NK-92 treated with Interleukin-12 subunit alpha and Interleukin-12 subunit beta, amount 100 ng/mL, for 24 hours (cell line): ENCODE measurements at places on chromosomes 4 and X.

DNA sequence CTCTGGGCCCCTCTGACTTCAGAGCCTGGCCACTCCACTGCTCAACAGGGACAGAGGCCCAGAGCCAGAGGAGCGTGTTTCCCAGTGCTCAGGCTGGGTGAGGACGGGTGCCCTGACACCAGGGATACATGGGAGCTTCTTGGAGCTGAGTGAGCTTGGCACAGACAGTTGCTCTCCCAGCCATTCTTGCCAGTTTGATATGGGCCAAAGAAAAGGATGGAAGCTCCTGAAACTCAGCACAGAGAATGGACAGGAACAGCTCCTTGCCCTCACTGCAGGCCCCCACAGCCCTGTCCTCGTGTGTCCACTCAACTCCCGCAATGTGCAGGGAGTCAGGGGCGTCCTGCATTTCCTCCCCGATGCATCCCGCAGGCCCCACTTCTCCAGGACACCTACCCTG, 38.8 kb downstream of the NSG1 start:
- DNase-seq = no peak

GRCh38 chr4:10960389-10960788, 275.8 kb upstream of the CLNK start:
- DNase-seq = no peak

DNA sequence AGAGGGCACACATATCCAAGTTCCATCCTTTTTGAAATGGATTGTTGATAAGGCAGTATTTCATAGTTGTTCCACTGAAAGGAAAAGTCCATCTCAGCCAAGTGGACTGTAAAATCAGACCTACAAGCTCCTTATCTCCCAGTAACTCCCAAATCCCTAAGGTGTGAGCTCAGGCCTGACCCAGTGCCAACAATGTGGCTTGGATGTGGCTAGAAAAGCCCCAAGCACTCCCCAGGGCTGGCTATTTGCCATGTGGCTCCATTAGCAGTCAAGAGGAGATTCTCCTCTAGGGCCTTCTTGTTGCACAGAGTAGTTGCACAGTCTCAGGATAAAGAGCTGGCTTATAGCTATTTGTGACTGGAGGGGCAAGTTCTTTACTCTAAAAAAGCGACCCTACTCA, 25.0 kb upstream of the DGKK start:
- no peak for DNase-seq

- DNase-seq = no peak
Observed at GRCh38 chr4:38967260-38968095, 64.7 kb downstream of the TMEM156 start.

DNA sequence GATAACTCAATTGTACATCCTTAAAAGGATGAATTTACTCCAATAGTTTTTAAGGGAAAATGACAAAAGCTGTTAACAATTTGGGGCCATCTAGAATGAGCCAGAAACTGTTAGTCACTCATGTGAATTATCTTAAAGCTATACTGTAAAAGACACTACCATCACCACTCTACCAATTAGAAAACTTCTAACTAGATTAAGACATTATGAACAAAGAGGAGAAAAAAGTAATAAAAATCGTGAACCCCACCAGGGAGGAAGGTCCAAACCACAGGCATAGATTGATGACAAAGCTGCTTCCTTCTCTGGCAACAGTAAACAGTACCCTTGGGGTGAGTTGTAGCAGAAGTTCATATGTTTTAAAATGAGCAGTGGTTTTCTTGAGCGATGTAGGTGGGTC, 106.1 kb downstream of the PDGFC start:
- DNase-seq = no peak

DNA sequence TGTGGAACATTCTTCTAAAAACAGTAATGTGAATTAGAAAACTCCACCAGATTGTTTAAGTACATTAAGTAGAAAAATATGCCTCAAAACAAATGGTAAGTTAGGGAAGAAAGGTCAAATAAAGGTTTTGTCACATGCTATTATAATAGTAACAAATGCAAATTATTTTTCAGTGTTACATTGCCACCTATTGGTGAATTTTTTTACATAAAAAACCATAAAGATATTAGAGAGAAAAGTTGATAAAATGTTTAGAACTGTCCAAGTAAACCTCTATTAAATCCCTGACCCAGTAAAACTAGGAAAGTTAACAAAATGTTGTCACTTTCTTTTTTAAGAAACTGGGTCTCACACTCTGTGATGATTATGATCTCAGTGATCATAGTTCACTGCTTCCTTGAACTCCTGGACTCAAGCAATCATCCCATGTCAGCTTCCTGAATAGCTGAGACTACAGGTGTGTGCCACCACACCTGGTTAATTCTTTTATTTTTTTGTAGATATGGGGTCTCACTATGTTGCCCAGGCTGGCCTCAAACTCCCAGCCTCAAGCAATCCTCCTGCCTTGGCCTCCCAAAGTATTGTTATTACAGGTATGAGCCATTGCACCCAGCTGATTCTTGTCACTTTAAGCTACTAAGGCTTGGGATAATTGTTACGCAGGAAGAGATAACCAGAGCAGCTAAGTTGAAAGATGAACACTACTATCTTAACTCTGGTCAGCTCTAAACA, 157.6 kb downstream of the ATRX start:
- DNase-seq = no peak
